Activated CD8-positive, alpha-beta memory T cell treated with anti-CD3 and anti-CD28 coated beads, Interleukin-2, amount 10 ng/mL, durations not matched to agents 7 days and 5 days (primary cell): ENCODE measurements at places on chromosomes 3 and 15. TPM values are rescaled to one million over a fixed set of nuclear protein-coding genes. Genes with fewer than 3 reads are reported as not detected.

- no peaks in the 10 kb centered on the region for H3K27me3 ChIP-seq
- no peaks in the 10 kb centered on the region for H3K36me3 ChIP-seq
- H3K4me1 ChIP-seq: no peaks in the 10 kb centered on the region
Observed at GRCh38 chr15:32909431-32909830, 191.6 kb downstream of the GREM1 start.

DNA sequence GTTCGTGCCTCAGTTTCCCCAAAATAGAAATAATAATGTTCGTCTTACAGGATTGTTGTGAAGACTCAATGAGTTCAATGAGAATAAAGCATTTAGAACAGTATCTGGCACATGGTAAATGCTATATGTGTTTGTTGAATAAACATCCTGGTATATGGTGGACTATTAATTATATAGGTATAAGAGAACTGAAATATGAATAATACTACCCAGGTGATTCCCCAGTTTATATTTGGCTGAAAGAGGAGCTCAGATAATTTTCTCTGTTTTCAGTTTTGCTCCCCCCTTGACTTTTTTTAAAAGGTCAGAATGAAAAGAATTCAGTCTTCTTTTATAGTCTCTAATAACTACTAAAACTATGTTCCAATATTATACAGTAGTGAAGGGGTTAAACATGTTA lies 46.9 kb downstream of the USP8 start:
- peaks cover 39% of the 10 kb centered on the region for H3K36me3 ChIP-seq
- no peak for DNase-seq
- no peaks in the 10 kb centered on the region for H3K4me1 ChIP-seq
- no peak overlapping the region for H3K27ac ChIP-seq

DNA sequence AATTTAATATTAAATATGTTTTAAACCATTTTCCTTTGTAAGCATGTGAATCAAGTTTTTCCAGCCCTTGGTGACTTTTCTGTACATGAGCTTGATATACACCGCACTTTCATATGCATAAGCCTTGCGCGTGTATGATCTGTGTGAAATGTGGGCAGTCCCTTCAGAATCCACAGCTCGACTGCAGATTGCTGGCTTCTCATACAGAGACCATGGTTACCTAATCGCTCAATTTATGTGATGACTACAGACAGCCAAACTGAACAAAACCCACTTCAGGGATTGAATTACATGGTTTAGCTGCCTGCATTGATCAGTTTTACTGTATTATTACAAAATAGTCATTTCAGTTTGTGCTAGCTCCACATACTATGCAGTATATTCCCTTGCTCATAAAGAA lies 212.3 kb upstream of the NECTIN3 start:
- H3K4me1 ChIP-seq: no peaks in the 10 kb centered on the region
- no peaks in the 10 kb centered on the region for H3K27me3 ChIP-seq
- H3K4me3 ChIP-seq: no peak overlapping the region
- H3K27ac ChIP-seq: no peak overlapping the region
- DNase-seq: no peak
- H3K36me3 ChIP-seq: no peaks in the 10 kb centered on the region

DNA sequence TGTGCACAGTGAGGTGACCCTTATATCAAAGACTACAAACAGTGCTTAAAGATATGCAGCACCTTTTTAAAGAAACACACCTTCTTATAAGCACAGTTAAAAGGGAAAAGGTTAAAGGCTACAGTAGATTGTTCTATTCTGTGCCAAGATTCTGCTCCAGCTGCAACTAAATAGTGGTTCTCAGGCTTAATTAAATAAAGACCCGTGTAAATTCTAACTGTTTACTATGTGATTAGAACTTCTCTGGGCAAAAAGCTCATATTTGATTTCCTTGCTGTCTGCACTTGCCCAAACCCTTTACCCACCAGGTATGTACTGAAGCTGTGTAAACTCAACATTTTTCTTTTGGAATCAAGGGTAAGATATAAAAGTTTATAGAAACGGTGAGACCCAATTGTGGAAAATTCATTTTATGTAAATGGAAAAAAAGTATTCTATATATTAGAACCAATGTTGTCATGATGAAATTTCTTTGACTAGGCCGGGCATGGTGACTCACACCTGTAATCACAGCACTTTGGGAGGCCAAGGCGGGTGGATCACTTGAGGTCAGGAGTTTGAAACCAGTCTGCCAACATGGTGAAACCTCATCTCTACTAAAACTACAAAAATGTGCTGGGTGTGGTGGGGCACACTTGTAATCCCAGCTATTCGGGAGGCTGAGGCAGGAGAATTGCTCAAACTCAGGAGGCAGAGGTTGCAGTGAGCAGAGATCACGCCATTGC lies 230.6 kb downstream of the MECOM start:
- no peaks in the 10 kb centered on the region for H3K4me1 ChIP-seq
- no peak for DNase-seq
- no peak overlapping the region for H3K4me3 ChIP-seq
- H3K27me3 ChIP-seq: no peaks in the 10 kb centered on the region
- no peak overlapping the region for H3K27ac ChIP-seq
- no peaks in the 10 kb centered on the region for H3K36me3 ChIP-seq

GRCh38 chr15:65365229-65365628 lies 12.6 kb downstream of the IGDCC3 start:
- no peak overlapping the region for H3K4me3 ChIP-seq
- no peaks in the 10 kb centered on the region for H3K36me3 ChIP-seq
- H3K4me1 ChIP-seq: no peaks in the 10 kb centered on the region
- DNase-seq: no peak

DNA sequence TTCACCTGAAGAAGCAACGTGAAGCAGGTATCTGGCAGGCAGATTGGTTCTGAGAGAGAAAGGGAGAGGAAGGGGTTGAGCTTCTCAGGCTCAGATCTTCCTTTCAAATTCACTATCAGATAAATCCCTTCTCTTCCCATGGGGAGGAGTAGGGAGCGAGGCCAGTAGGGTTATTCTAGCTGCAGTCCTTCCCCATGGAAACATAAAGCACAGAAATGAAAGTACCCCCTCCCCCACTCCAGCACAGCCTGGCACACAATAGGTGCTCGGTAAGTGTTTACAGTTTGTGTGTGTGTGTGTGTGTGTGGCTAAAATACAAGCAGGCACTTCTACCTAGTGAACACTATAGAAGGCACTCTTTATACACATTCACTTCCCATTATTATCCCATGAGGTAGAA lies 20.8 kb upstream of the VPS8 start:
- peaks cover 26% of the 10 kb centered on the region for H3K4me1 ChIP-seq
- DNase-seq: no peak
- H3K36me3 ChIP-seq: no peaks in the 10 kb centered on the region
- H3K27ac ChIP-seq: no peak overlapping the region

- H3K4me3 ChIP-seq: peak overlapping the region; percentile 39
- no peaks in the 10 kb centered on the region for H3K36me3 ChIP-seq
- peak; percentile 58 for DNase-seq
Observed at GRCh38 chr3:194395778-194396538, 3.1 kb downstream of the GP5 start.

The EPB42 gene
- not detected for total RNA-seq

The SPTBN5 gene
- total RNA-seq: 0.91 TPM
